NCI-H2081 treated with DMSO at 0.1 percent for 48 hours (cell line): ENCODE measurements at places on chromosomes 6 and 20.
A peak's percentile ranks its signal among the peaks of the same experiment; 100 is the strongest.

GRCh38 chr6:9002833-9003232 is 567.5 kb upstream of the SLC35B3 start:
- no peak for DNase-seq

GRCh38 chr6:108565091-108565766 is 4.5 kb downstream of the FOXO3 start:
- no peak for DNase-seq

GRCh38 chr6:147053311-147053921 is 150.8 kb upstream of the STXBP5 start:
- no peak for DNase-seq

DNA sequence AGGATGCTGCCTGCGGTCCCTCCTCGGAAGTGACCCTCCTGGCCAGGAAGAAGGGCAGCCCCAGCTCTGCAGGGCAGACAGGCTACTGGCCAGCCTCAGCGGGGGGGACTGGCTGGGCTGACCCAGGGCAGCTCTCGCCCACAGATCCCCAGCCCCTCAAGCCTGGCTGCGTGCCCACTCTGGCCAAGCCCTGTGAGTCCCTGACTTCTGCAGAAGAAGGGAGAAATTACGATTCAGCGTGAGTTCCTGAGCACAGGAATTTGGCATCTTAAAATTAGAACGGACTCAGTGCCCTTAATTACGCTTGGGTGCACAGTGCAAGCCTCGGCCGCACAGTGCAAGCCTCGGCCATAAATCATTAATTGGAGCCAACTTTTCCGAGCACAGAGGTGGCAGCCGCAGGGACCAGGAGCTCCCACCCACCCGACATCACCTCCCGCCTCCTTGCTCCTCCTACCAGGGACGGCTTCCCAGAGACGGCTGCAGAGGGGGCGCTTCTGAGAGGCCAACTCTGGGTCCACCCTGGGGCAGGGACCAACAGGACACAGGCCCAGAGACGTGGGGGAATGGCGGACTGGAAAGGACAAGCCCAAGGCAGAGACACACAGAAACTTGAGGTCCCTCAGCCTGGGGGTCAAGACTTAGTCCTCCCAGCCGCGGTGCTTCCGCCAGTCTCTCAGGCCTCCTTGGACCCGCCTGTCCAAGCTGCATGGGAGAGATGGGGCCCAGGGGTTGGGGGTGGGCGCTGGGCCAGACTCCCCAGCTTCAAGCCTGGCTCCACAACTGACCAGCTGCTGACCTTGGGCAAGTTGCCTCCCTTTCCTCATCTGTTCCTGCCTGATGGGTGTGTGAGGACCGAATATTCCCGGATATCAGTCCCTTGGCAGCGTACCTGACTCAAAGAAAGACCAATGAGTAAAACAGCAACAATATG is 165.4 kb downstream of the TAF4 start:
- no peak for DNase-seq

DNA sequence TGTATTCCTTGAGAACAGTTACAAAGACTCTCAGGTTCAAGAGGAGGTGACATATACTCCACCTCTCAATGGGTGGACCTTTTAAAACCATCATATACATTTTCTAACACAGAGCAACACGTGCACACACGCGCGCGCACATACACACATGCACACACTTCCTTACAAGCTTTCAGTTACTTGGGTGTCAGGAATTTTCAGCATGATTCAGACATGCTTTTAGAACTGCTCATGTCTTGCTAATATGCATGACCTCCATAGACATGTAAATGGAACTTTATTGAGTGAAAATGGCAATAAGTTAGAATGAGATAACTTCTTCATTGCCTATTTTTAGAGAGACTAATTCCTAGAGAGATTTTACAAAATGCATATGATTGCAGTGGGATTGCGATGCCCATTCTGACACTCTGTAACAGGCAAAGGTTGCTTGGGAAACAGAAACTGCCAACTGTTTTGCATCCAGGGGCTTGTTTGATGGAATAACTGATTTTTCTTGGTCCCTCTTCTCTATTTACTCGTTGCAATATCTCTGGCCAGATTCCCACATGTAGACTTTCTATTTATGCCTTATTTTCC is 531.4 kb upstream of the RNF217 start:
- no peak for DNase-seq

DNA sequence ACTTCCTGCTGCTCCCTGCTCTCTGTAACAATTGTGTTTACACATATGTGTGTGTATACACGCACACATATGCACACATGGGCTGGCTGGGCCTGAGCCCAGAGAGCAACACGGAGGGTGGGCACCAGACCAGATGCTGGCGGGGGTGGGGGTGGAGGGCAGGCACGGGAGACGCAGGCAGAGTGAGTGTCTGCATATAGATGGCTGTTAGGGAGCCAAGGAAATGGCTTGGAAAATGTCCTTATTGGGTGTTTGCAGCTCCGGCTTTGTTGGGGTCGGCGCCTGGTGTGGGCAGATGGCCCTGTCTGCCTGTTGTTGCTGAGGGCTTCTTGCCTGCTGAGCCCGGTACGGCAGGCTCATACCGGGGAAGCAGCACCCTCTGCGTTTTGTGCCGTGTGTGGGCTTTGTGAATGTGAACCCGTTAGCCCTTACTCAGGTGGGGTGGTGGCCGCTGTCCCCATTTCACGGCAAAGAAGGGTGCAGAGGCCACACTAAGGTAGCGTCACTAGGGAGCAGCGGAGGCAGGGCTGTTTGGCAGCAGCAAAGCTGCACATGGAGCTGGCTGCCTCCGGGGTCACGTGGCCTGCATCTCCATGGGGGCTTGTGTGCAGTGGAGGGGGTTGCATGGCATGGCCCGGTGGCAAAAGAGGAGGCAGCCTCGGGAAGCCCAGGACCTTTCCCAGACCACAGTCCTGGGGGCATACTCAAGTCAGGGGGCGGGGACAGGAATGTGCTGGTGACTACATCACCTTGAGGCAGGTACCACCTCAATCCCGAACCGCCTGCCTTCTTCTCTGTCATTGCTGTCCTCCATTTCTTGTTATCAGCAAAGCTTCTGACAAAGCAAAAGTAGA is 47.4 kb upstream of the SRF start:
- no peak for DNase-seq

GRCh38 chr6:134303891-134304290 is 14.0 kb downstream of the SGK1 start:
- no peak for DNase-seq

GRCh38 chr20:19633985-19634384 is 124.1 kb upstream of the RIN2 start:
- no peak for DNase-seq

GRCh38 chr6:680251-680650 is 12.7 kb downstream of the EXOC2 start:
- DNase-seq = no peak

DNA sequence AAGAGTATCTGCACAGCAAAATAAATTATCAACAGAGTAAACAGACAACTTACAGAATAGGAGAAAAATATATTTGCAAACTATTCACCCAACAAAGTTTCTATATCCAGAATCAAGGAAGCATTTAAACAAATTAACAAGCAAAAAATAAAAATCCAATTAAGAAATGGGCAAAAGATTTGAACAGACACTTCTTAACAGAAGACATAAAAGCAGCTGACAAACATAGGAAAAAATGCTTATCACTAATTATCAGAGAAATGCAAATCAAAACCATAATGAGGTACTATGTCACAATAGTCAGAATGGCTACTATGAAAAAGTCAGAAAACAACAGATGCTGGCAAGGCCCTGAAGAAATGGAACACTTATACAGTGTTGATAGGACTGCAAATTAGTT is 434.2 kb upstream of the ADGRB3 start:
- DNase-seq = no peak

GRCh38 chr6:168117942-168118341 is 38.9 kb upstream of the FRMD1 start:
- no peak for DNase-seq

DNA sequence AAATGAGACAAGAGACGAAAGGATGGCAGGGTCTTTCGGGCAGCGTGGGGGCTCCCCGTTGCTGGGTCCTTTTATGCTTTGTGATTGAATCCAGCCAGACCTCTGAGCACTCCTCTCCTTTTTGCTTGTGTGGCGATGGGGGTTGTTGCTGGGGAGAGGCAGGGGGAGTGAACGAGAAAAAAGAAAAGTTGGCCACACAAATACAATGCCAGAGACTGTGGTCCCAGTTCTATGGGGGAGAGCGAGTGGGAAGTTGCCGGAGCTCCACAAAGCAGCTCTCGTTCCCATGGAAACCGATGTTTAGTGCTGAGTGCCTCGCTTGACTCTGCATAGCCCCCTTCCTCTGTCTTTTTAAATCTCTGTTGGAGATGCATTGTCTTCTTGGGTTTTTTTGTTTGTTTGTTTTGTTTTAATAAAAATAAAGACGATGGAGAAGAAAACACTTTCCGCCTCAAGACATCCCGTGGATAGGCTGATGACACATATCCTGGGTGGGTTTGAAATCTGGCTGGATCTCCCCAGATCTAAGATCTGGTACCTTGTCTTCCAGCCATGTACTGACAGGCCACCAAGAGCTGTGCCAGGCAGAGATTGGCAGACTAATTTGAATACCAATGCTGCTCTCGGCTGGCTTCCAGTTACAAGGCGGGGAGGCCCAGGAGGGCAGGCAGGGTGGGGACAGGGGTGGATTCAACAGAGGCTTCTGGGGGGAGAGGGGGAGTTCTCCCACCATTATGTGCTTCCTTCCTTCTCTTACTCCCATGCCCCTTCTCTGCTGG is 529.3 kb downstream of the QKI start:
- no peak for DNase-seq

- DNase-seq = no peak
These were observed 28.5 kb upstream of the EPHA7 start for GRCh38 chr6:93447874-93448273.

- no peak for DNase-seq
These were observed at the start of gene FGD2 for GRCh38 chr6:37005061-37005810. FGD2 (plus strand) TSS chr6:37005655; CDS start chr6:37005818, 163 bp downstream.

GRCh38 chr20:53216856-53217576 is 244.9 kb downstream of the TSHZ2 start:
- DNase-seq = no peak

DNA sequence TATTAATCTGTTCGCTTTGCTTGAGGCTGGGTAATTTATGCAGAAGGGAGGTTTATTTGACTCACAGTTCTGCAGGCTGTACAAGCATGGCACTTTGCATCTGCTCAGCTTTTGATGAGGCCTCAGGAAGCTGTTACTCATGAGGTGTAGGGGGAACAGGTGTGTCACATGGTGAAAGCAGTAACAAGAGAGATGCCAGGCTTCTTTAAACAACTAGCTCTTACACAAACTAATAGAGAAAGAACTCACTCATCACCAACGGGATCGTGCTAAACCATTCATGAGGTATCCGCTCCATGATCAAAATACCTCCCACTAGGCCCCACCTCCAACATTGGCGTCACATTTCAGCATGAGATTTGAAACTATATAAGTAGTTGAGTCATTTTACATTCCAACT is 34.4 kb upstream of the GCLC start:
- DNase-seq = no peak

GRCh38 chr20:43736588-43737158 is 9.9 kb upstream of the GTSF1L start:
- DNase-seq = no peak

DNA sequence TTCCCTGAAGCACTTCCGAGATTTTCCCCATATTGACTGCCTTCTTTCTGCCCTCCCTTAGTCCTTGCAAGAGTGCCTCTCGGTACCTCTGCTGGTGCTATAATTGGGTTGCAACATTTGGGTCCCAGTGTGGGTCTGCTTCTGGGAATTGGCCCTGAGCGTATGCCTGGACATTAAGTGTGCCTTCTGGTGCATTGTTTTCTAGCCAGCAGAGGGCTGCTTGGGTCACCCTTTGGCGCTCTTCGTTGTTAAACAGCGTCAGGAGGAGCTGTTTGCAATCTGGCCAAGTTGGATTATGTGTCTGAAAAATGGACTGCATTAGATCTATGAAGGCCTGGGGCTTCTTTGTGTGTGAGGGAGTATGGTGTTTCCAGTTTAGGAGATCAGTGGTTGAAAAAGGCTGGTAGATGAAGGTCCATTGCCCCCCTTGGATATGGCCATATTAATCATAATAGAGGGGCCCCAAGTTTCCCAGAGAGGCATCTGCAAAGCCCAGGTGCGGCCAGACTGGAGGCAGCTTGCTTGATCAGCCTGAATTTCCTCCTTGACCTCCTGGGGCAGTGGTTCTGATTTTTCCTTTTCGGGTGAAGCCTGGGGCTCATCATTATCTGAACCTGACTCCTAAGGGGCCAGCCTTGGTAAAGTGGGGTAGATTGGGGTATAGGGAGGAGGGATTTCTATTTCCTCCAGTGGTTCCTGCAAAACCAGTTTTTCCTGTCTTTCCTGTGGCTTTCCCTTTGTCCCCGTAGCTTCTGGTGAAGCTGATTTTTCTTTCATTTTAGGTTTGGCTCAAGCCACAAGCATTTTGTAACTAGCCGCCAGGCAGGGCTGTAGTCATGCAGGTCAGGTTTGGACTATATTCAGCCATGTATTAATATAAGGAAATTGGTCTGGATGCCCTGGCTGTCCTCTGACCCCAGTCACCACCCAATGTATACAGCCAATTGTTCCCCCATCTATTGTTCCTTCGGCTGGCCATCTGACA is 85.4 kb upstream of the GPR6 start:
- no peak for DNase-seq

- no peak for DNase-seq
These were observed 107.4 kb downstream of the PREX1 start for GRCh38 chr20:48720256-48720985.

- no peak for DNase-seq
These were observed 97.1 kb upstream of the FLRT3 start for GRCh38 chr20:14434384-14435136.

GRCh38 chr20:47070176-47070575 is 175.5 kb downstream of the EYA2 start:
- DNase-seq = no peak

- no peak for DNase-seq
These were observed 155.1 kb downstream of the EYA2 start for GRCh38 chr20:47049771-47050170.

- no peak for DNase-seq
These were observed 37.8 kb downstream of the BEND6 start for GRCh38 chr6:56992703-56993102.

- DNase-seq = no peak
These were observed 6.4 kb downstream of the FBXL4 start for GRCh38 chr6:98941319-98941718.

DNA sequence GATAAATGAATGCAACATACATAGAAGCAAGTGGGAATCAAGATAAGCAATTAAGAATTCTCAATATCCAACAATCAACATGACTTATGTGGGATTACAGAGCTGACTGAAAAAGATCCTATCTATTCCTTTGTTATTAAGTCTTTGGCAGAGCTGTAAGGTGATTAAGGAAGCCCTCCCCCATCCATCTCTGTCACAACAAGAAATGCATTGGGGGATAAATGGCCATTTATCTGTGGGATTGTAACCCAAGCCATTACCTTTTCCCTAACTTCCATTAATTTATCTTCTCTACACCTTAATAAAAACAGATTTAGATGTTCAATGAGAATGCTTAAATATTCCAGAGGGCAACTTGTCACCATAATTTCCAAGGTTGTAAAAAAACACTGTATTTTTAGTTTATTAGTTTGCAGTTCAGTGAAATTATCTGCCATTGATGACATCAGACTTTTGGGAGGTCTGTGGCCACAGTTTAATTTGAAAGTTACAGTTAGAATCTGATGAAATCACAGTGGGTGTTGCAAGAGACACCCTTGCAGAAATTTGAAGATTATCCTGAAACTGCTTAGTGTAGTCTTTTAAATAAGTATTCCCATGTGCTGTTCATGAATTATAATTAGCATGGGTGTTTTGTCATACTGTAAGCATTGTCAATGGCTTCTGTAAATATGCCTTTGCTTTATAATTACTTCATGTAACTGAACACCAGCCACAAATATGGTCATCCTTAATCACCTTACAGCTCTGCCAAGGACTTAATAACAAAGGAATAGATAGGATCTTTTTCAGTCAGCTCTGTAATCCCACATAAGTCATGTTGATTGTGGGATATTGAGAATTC is 49.4 kb upstream of the FYN start:
- peak; percentile 40 for DNase-seq

- DNase-seq = no peak
These were observed 10.3 kb downstream of the MTO1 start for GRCh38 chr6:73471686-73472290.
